ENCODE measurements at places on chromosomes 7 and 10.

- DNase-seq = no peak
Measured at GRCh38 chr7:27244488-27245123, 2.0 kb downstream of the EVX1 start.

DNA sequence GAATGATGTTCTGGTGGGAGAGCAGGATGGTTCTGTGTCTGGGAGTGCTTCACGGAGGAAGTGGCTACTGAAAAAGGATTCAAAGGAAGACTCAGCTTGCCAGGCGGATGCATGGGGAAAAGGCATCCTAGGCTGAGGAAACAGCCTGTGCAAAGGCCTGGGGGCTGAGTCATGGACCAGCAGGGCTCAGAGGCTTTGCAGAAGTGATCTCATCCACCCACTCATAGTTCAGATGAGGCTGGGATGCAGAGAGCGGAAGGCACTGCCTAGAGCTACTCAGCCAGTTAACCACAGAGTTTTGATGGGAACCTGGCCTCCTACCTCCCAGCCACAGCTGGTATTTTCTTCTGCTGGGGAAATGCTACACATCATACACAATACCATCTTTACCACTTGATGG lies 15.8 kb upstream of the ADAMTS14 start:
- DNase-seq = no peak

DNA sequence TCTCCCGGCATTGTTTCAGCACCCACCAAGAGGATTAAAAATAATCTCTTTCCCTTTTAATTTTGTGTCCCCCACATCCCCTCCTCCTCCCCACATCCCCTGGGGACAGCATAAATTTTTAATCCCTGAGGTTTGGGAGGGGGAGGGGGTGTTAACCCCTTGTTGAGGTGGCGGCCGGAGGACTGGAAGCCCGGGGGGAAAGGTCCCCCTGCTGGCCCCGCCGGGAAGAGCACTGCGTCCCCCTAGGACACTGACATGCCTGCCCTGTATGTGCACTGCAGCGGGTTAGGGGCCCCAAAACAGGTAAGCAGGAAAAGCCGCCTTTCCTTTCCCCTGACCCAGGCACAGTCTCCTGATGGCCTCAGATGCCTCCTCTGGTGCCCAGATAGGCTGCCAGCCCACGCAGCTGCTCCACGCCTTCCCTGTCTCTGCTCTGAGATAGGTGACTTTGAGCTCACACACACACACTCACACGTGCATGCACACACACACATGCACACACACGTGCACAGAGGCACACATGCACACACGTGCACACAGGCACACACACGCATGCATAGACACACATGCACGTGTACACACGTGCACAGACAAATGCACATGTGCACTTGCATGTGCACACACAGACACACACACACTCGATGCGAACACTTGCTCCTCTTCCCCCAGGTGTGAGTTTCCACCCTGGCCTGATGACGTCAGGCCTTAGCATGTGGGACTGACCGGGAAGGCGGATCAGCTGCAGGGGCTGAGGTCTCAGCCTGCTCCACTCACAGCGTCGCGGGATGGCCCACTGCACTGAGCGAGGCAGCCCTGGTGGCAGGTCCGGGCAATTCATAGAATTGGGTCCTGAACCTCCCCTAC lies 12.3 kb downstream of the CNPY1 start:
- DNase-seq = no peak

DNA sequence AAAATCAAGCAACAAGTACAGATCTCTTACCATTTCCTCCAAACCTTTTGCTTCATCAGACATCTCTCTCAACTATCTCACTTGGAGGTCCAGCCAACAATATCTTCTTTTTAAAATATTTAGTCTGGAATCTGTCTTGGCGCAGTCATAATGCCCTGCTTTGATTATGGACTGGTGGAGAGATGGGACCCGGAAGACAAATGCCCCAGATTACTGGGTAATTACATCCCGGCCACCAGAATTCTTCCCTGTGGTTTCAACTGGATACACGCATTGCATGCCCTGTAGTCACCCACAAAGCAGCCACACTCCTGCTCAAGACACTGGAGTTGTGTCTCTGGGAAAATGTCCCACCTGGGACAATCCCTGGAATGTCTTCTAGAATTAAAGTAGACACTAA lies 65.5 kb downstream of the BPGM start:
- no peak for DNase-seq

- no peak for DNase-seq
Measured at GRCh38 chr10:86650151-86650550, 4.2 kb upstream of the OPN4 start.

GRCh38 chr10:51806079-51806835 lies 106.9 kb upstream of the CSTF2T start:
- DNase-seq = no peak

DNA sequence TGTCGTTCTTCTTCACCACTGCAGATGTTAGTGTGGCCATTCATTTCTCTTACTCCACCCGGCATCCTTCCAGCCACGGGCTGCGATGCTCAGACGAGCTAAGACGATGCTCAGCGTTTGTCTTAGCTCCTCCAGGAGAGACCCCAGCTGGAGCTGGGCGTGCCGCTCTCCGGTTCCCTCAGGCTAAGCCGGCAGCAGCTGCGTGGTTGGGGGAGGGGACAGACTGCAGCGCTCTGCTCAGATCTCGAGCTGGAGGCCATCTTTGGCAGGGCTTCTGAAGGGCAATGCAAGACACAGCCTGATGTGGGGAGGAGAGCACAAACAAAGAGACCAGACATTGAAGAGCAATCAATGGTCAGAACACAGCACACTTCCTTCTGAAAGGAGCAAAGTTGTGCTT lies 4.8 kb downstream of the INA start:
- DNase-seq = no peak

DNA sequence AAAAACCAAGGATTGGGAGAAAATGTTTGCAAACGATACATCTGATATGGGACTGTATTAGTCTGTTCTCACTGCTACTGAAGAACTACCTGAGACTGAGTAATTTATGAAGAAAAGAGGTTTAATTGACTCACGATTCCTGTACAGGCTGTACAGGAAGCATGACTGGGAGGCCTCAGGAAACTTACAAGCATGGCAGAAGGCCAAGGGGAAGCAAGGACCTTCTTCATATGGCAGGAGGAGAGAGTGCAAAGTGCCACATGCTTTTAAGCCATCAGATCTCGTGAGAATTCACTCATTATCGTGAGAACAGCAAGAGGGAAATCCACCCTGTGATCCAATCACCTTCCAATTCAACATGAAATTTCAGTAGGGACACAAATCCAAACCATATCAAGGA lies 11.0 kb downstream of the ZNF713 start:
- no peak for DNase-seq

DNA sequence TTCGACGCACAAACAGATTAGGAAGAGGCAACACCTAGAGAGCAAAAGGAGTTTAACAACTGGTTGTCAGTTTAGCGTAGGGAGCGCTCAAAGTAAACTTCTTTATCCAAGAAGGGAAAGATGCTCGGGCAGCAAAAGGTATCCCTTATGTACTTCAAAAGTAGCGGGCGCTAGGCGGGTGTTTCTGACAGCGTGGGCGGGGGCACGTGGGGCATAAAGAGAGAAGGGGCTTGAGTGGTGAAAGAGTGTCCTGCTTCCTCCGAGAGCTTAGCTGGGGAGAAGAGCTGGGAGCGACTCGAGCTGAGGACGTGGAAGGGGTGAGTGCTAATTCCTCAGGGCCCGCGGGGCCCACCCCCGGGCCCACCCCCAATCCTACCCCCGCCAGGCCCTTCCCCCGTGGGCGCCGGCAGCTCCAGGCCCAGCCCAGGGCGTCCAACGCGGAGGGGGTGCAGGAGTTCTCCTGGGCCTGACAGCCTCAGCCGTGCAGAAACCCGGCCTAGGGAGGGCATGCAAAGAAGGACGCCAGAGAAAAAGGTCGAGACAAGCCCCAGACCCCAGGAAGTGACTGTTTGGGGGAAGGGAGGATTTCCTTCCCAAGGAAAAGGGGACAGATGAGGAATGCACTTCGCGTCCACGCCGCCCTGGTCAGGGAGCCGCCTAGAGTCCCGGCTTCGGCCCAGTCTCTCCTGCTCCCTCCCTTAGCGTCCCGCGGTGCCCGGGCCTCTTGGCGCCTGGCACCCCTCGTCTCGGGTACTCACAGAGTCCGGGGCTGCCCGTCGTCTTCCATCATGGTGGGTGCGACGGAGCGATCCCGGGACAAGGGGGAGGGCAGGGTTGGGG lies 868 bp downstream of the TIAL1 start:
- DNase-seq = no peak

GRCh38 chr10:110336111-110336721 lies 31.5 kb upstream of the SMNDC1 start:
- DNase-seq = no peak

DNA sequence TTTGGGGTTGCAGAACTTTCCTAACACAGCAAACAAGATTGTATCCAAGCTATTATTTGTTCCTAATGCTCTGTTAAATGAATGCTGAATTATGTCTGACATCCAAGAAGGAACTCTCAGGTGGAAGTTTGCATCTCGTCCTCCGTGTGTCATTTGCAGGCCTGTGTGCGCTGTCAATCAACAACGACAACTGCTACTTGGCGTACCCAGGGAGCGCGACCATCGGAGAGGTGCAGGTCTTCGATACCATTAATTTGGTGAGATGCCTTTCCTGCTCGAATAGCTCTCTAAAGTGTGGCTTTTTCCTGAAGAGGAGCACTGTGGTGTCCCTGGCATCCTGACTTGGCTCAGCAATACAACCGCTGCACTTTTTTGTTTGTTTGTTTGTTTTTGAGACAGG lies 26.9 kb downstream of the WIPI2 start:
- DNase-seq = no peak

DNA sequence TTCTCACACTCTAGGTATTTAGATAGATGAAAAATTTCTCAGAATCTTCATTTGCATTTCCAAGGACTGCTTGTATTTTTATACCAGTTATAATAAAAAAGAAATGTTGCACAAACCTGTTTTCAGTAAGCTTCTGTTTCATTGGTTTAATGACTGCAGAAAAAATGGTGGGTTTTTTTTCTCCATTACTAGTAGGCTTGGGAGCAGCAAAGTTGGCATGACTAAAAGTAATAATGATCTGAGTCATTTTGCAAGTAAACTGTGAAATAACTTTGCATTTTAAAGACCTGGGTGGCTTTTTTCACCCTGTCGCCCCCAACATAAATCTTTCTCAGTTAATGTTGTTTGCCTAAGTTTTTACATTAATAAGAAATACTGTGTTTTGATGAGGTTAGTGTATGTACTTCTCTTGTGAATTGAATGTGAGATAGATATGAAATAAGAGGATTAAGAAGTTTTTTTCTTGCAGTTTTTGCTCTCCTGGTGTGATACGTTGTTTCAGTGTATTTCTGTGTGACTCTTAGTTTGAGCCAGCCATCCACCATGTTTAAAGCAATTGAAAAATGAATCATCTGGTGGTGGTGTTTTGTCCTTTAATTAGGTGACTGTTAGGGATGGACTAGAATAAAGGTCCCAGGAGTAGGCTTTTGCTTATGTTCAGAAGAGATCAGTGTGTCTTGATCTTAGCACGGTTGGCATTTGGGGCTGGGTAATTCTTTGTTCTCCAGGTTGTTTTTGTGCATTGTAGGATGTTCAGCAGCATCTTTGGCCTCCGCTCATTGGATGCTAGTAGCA lies 1.8 kb downstream of the GNAI1 start:
- no peak for DNase-seq

GRCh38 chr10:10873289-10873688 lies 144.4 kb upstream of the CELF2 start:
- DNase-seq = no peak

DNA sequence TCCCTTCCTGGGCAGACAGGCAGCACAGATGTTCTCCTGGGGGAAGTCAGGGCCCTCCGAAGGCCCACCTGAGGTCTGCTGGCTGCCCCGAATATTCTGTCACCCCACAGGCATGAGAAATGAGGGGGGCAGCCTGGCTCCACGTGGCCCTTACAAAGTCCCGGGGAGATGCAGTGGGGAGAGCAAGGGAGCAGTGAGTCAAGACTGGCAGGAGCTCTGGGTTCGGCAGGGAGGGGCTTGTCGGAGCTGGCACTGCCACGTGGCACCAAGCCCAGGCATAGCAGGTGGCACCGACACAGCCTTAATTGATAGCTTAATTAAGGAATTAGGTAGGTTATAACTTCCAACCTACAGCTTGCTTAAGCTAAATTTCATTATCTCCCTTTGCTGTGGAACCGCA lies 163.9 kb downstream of the USP6NL start:
- DNase-seq = no peak

DNA sequence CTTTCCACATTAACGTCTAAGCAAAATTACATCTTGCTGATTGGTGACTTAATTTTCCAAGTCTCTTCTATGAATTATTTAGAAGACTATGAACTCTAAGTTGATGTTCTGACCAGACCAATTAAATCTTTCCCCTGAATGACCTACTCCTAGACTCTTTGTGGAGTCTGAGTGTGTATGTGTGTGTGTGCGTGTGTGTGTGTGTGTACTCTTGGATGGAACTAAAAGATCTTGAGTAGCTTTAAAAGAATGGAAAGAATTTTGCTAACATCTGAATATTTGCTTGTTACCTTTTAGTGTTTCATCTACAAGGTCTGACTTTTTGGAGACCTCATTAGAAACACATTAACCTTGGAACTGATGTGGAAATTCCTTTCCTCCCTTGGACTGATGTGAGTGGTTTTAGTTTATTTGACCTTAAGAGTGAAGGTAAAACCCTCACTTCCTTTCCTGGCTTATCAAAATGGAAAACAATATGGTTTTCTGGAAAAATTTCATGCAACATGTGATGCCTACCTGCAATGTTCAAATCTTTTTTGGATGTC lies 257.1 kb downstream of the GATA3 start:
- DNase-seq = no peak

- no peak for DNase-seq
Measured at GRCh38 chr7:152760854-152761748, 1.5 kb downstream of the ACTR3B start.

DNA sequence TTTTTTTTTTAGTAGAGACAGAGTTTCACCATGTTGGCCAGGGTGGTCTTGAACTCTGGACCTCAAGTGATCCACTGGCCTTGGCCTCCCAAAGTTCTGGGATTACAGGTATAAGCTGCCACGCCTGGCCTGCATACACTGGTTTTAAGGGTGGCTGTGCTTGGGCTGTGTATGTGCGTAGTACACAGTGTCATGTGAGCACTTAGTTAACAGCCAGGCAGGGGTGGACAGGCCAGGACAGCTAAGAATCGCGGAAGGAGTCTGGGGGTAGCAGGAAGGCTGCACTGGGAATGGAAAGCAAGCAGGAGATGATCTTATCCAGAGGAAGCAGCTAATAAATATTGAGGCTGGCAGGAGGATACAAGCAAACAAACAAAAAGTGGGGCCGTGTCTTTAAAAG lies 380.0 kb upstream of the GALNT17 start:
- no peak for DNase-seq

DNA sequence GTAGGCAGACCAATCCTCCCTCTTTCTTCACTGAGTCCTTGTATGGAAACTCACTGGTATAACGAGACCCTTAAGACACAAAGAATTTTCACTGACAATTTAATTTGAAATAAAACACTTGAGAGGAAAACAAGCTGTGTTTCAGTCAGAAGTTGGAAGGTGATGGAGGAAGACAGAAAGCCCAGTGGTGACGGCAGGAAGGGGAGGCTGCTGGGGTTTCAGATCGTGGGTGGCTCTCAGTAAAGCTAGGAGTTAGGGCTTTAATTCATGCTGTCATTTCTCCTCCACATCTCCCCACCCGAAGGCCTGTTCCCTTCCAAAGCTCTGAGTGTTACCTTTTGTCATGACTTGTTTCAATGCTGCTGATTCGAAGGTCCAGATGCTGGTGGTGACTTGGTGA lies 605.2 kb upstream of the DPP6 start:
- no peak for DNase-seq
